CD4-positive, alpha-beta T cell treated with Interleukin-2 at 100 ng/mL for 4 hours (primary cell): ENCODE measurements at places on chromosomes 16 and 17.

GRCh38 chr17:1384905-1385435 is 15.1 kb downstream of the YWHAE start:
- no peak for DNase-seq

- no peak for DNase-seq
Observed at GRCh38 chr16:6146356-6146755, 1048.8 kb upstream of the EEF2KMT start.

- no peak for DNase-seq
Observed at GRCh38 chr17:64326420-64327054, 63.5 kb upstream of the TEX2 start.

DNA sequence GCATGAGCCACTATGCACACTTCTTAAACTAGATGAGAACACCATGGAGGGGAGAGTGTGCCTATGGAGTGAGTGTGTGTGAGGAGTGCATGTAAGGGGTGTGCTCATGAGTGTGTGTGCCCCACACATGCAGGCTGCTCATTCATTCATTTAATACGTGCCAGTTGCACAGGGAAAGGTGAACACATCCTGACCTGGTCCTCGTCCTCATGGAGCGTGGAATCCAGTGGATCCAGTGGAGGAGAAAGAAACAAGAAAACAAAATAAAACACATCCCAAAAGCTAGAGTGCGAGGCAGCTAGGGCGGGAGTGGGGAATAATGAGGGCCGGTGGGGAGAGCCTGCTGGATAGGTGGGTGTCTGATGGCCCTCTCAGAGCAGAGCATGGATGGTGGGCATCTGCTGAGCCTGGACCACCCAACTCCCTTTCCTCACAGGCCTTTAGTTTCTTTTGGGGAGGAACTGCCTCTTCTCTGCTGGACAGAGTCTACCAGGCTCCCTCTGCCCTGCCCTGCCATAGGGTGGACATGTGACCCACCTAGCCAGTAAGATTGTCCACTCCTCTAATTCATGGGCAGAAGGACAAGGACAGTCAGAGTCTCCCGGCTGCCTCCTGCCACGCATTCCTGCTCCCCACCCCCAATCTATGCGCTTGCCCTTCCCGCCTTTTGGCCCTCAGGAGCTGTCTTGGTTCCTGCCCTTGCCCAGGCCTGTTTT is 204.3 kb downstream of the RAB11FIP4 start:
- DNase-seq, result no peak

GRCh38 chr17:82049521-82049971 is 2.1 kb downstream of the RFNG start:
- DNase-seq, result no peak

GRCh38 chr17:1024076-1024475 is 27.1 kb downstream of the TIMM22 start:
- no peak for DNase-seq

DNA sequence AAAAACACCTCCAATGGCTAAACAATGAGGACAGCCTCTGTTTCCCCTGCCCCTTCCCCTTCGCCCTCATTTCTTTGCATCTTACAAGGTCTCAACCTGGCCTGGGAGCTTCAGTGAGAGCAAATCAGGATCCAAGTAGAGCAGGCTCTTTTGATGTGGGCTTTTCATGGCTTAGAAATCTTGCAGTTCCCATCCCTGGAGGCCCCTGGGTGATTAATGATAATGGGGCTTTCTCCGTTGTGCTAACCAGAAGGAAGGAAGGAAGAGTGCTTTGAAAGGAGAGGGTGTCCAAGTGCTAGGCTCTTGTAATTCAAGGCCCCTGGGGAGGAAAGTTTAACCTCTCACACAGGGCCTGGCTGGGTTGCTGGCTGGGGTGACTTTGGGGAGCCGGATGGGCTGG is 18.5 kb upstream of the IRX3 start:
- no peak for DNase-seq

GRCh38 chr16:88366704-88367047 is 16.1 kb upstream of the ZNF469 start:
- DNase-seq, result no peak

DNA sequence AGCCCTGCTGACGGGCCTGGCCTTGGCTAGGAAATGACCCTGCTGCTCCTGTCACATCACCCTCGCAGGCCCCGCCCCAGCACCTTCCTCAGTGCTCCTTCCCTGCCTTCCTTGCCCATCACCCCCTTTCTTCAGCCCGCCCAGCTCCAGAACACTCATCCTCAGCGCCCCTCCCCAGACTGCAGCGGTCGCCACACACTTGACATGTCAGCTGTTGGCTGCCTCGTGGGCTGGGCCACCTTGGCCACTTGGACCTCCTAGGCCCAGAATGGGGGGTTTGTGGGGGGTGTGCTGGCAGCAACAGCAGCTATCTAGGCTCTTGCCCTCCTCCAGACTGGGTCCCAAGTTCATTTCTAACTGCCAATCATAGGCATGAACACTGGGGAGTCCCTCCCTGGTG is 10.6 kb downstream of the ELMO3 start:
- no peak for DNase-seq

- DNase-seq, result no peak
Observed at GRCh38 chr17:83132251-83133081, 53.1 kb downstream of the METRNL start.
